ENCODE measurements at places on chromosomes 6 and 20. TPM values are rescaled to one million over a fixed set of nuclear protein-coding genes. Genes with fewer than 3 reads are reported as not detected.

Gene CGA
- total RNA-seq, result not detected

Gene BPIFB1
- total RNA-seq, result not detected

Gene SAPCD1
- not detected for total RNA-seq

Gene MKKS
- 4.7 TPM for total RNA-seq

Gene CST3
- 985 TPM for total RNA-seq

Gene GATA5
- 0.32 TPM for total RNA-seq

Gene ABHD16B
- not detected for total RNA-seq

Gene KIAA0408
- 0.90 TPM for total RNA-seq

Gene PRICKLE4
- not detected for total RNA-seq

Gene RBBP8NL
- not detected for total RNA-seq

Gene LZTS3
- 6.6 TPM for total RNA-seq

Gene CFAP61
- total RNA-seq, result not detected

Gene MICB
- total RNA-seq, result 7.2 TPM

Gene SYNDIG1
- not detected for total RNA-seq

Gene THBD
- 19.9 TPM for total RNA-seq

Gene CST4
- total RNA-seq, result not detected

Gene SCRT2
- total RNA-seq, result not detected

Gene GFOD1
- 18.1 TPM for total RNA-seq

Gene TCF21
- total RNA-seq, result 55.2 TPM
